ENCODE measurements at places on chromosomes 2 and 18.

GRCh38 chr2:112156152-112156986, 18.2 kb downstream of the FBLN7 start:
- peak; percentile 79 for DNase-seq

GRCh38 chr18:63440881-63441280, 18.6 kb upstream of the VPS4B start:
- no peak for DNase-seq

GRCh38 chr2:11405599-11406266, 60.2 kb downstream of the E2F6 start:
- DNase-seq: no peak

- DNase-seq: no peak
These were observed 393.9 kb downstream of the LRRTM1 start for GRCh38 chr2:79910643-79911042.

GRCh38 chr2:235960011-235960715, 208.0 kb downstream of the GBX2 start:
- no peak for DNase-seq

GRCh38 chr2:163200741-163201140, 362.2 kb upstream of the KCNH7 start:
- no peak for DNase-seq

- no peak for DNase-seq
These were observed 259.9 kb downstream of the NDUFA10 start for GRCh38 chr2:239765076-239765845.

DNA sequence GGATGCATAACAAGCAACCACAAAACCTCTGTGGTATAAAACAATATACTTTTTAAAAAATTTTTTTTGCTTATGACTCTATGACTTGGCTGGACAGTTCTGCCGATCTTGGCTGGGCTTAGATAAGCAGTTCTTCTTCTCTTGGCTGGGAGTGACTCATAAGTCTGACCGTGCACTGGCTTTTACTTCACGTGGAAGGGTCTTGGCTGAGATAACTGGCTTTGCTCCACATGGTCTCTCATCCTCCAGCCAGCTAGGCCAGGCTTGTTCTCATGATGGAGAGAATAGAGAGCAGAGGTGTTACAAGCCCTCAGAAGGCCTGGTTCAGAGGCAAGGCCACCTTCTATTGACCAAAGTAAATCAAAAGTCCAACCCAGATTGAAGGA, 178.9 kb upstream of the SERPINE2 start:
- no peak for DNase-seq

GRCh38 chr2:67002618-67003371, 394.3 kb upstream of the ETAA1 start:
- no peak for DNase-seq

- DNase-seq: no peak
These were observed 1189.4 kb downstream of the DSC3 start for GRCh38 chr18:29853126-29853525.

GRCh38 chr2:118806797-118807667, 40.4 kb downstream of the EN1 start:
- DNase-seq: no peak

DNA sequence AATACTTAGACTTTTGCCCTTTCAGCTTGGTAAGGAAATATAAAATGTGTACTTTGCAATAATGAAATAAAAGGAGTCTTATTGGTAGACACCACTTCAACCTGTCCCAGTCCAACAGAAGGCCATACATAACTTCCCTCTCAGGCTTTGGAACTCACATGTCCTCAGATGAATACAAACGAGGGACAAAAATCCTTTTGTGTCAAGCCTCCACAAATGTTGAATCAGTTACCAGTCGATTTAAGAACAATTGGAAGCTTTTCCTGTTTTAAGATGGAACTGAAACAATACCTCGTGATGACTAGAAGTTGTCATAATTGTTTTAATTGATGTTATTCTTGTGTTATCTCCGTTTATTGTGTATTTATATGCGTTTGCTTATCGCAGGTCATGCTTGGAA, 385.1 kb upstream of the POU3F3 start:
- no peak for DNase-seq

Data from NB4 (cell line).